Heart left ventricle (tissue), 16 donors: ENCODE measurements at places on chromosomes 3 and 15. TPM values are rescaled to one million over a fixed set of nuclear protein-coding genes. Genes with fewer than 3 reads are reported as not detected.

DNA sequence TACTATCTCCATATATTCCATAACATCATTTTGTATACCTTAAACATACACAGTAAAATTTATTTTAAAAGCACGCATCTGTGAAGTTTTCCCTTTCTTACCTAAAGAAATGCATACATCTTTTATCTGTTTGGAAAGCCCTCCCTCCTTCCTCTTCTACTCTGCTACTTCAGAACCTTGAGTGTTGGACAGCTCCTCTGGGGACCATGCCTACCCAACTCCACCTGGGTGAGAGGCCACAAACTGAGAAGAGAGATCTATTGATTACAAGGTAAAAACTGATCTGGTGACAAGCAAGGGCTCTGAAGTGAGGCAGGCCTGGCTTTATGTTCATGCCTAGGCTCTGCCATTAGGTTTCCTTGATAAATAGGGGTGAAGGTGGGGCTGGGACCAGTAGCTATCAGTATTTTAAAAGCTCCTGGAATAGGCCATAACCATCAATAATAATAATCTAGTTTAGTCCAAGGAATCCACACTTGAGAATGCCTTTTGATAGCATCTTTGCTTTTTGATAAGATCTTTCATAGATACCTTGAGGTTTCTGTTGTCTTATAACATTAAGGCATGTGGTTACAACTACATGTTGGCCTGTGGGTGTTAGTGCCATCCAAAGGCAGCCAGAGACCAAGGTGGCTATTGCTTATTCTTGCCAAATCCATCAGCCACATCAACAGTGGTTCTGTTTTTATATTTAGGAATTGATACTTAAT, 148.8 kb downstream of the KCNMB2 start:
- no peak overlapping the region for H3K4me3 ChIP-seq
- no peak for DNase-seq
- no peaks in the 10 kb centered on the region for H3K4me1 ChIP-seq

The ZMYND10 gene
- 0.29 TPM for polyA plus RNA-seq

GRCh38 chr15:20106026-20106425, 435.6 kb downstream of the GOLGA6L6 start:
- DNase-seq = peak; percentile 11
- H3K27me3 ChIP-seq = no peaks in the 10 kb centered on the region
- no peak overlapping the region for H3K27ac ChIP-seq
- H3K4me1 ChIP-seq = no peaks in the 10 kb centered on the region
- no peaks in the 10 kb centered on the region for H3K36me3 ChIP-seq
- no peak overlapping the region for H3K4me3 ChIP-seq

The REC114 gene
- polyA plus RNA-seq = 0.23 TPM
